Upper lobe of right lung (tissue), 1 donor: ENCODE measurements at places on chromosomes 4 and X.

- H3K4me1 ChIP-seq, result no peaks in the 10 kb centered on the region
- H3K27ac ChIP-seq, result peak overlapping the region; percentile 20
- H3K4me3 ChIP-seq, result no peak overlapping the region
- DNase-seq, result no peak
- H3K27me3 ChIP-seq, result no peaks in the 10 kb centered on the region
These were observed 20.9 kb upstream of the SOD3 start for GRCh38 chr4:24774452-24774851.

DNA sequence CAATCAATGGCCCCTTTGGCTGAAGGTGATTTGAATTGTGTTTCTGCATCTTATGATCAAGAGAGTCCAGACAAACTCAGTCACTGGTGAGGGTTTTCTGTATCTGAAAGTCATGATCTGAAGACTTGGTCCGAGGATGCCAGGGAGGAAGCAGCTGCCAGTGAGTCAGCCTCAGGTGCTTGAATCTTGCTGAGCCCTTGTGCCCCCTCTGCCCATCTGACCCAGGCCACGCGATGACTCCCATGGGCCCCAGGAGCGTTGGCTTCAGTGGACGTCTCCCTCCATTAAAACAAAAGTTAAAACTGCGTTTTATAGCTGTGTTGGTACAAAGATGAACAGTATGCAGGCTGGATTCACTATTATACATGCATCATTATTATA is 62.0 kb downstream of the HTRA3 start:
- no peaks in the 10 kb centered on the region for H3K36me3 ChIP-seq
- H3K27ac ChIP-seq, result no peak overlapping the region
- H3K4me3 ChIP-seq, result no peak overlapping the region
- peaks cover 4% of the 10 kb centered on the region for H3K4me1 ChIP-seq

- H3K4me3 ChIP-seq, result no peak overlapping the region
- H3K27ac ChIP-seq, result peak overlapping the region; percentile 3
- H3K36me3 ChIP-seq, result no peaks in the 10 kb centered on the region
These were observed 43.9 kb downstream of the ZNF280C start for GRCh38 chrX:130224810-130225209.

- peaks cover 11% of the 10 kb centered on the region for H3K4me1 ChIP-seq
- H3K4me3 ChIP-seq, result peak overlapping the region; percentile 86
- DNase-seq, result no peak
- H3K36me3 ChIP-seq, result peaks cover 12% of the 10 kb centered on the region
- H3K27ac ChIP-seq, result peak overlapping the region; percentile 94
These were observed 590 bp upstream of the NAF1 start for GRCh38 chr4:163167333-163167626.

GRCh38 chr4:80103629-80104028 is 30.6 kb upstream of the ANTXR2 start:
- no peaks in the 10 kb centered on the region for H3K4me1 ChIP-seq
- H3K4me3 ChIP-seq, result no peak overlapping the region
- H3K27ac ChIP-seq, result no peak overlapping the region
